ENCODE measurements at places on chromosomes 4 and X.

DNA sequence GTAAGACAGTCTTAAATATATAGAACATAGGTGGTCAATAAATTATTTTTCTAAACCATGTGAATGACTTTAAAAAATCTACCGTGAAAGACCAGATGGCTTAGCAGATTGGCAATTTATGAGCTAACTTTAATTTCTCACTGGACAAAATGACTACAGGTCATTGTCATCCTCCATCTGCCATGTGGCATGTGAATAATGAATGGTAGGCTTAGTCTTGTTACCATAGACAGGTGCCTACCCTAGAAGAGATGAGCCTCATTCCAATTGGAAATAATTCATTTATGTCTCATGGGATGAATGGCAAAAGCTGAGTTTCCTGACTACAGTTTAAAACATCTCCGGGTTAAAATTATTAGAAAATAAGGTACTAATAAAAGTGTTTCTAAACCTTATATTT lies 1043.3 kb downstream of the FAT4 start:
- DNase-seq = no peak

DNA sequence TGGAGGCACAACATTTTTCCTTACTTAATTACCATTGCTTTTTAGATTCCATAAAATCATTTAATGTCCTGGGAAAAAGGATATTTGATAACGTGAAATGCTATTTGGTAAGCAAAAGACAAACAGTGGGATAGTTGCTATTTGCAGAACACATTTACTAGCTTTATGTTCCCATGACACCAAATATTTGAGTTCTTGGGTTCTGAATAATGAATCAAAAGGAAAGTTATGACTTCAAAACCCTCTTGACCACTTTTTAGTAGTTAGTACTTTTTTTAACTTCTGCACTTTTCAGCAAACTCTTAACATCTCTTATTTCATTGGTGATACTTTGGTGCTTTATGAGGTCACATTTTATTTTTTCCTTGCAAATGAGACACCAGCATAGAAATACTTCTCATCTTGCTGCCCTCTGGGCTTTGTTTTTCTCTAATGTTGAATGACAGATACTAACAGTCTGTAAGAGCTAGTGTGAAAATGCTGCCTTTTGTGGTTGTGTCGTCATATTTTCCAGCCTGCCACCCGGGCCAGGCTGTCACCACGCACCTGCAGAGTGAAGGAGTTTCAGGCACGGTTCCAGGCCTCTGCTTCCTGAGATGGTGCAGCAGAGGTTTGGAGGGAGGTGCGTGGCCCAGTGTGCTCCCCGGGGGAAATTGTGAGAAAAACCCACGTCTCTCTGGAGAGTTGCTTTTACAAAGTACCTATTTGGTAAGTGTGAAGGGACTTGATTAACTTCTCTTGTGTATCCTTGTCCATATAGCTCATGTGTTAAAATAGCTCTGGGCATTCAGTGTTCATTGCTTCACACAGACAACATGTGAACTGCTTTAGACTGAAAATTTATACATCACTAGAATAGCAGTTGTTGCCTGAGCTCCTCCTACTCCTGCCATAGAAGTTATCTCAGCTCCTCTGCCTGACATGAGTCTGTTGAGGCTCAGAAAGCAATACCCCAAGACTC lies 34.7 kb downstream of the MSL3 start:
- no peak for DNase-seq

DNA sequence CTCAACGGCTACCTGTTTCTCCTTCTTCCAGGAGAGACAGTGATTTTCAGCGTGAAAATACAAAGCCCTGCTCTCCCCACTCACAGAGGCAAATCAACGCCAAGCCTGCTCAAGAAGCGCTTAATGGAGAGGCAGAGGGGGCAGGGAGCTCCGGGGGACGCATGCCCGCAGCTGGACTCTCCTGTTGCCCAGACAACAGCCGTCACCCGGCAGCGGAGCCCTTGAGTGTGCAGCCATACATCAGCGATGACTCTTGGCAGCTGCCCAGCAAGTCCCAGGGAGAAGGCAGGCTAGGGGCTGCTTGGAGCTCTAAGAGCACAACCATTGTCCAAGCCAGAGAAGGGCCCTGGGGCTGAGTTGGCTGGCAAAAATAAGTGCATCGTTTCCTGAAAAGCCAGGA lies 71.0 kb upstream of the AFAP1 start:
- peak; percentile 90 for DNase-seq

DNA sequence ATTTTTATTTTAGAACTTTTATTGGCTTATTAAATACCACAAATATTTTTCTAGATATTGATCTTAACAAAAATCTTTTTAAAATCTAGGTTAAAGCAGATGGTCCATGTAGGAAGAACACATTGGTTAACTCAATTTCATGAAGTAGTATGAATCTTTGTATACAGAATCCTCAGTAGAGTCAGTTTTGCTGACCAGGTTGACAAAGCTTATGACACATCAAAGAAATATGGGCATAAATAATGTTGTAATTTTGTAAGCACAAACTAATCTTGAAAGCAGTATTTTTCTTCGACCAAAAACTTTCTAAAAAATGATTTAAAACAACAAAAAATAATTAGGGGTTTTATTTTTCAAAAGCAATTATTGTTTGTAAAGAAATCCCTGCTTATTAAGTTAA lies 479.3 kb upstream of the PCDH10 start:
- DNase-seq = no peak

GRCh38 chr4:55546756-55547465 lies at the start of gene CLOCK:
TSS of gene CLOCK (minus strand) at chr4:55546909. CDS start at chr4:55482785, 64,124 bp downstream.
- peak; percentile 93 for DNase-seq

- DNase-seq = no peak
Measured at GRCh38 chrX:141183000-141183399, 6.1 kb upstream of the LDOC1 start.

DNA sequence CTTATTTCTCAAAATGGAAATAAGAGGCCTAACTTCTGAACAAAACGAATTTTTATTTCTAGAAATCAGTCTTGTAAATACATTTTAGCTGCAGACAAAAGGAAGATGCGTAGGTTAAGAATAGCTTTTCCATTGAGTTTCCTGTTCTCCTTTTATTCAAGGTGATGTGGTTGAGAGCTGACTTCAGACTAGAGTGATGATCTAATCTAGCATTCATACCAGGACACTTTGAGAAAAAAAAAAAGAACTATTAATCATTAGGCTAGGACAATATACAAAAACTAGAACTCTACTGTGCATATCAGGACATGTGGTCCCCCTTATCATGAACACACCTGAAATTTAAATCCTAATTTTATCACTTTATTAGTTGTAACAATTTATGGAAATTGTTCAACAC lies 884.5 kb upstream of the EPHA5 start:
- DNase-seq = no peak

DNA sequence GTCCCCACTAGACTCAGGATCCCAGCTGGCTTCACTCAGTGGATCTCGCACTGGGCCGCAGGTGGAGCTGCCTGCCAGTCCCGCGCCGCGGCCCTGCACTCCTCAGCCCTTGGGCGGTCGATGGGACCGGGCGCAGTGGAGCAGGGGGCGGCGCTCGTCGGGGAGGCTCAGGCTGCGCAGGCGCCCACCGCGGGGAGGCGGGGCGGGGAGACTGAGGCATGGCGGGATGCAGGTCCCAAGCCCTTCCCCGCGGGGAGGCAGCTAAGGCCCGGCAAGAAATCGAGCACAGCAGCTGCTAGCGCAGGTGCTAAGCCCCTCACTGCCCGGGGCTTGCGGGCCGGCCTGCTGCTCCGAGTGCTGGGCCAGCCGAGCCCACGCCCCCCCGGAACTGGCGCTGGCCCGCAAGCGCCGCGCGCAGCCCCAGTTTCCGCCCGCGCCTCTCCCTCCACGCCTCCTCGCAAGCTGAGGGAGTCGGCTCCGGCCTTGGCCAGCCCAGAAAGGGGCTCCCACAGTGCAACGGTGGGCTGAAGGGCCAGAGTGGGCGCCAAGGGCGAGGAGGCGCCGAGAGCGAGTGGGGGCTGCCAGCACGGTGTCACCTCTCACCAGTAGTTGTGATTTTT lies 1038.0 kb downstream of the PCDH19 start:
- DNase-seq = peak; percentile 27

DNA sequence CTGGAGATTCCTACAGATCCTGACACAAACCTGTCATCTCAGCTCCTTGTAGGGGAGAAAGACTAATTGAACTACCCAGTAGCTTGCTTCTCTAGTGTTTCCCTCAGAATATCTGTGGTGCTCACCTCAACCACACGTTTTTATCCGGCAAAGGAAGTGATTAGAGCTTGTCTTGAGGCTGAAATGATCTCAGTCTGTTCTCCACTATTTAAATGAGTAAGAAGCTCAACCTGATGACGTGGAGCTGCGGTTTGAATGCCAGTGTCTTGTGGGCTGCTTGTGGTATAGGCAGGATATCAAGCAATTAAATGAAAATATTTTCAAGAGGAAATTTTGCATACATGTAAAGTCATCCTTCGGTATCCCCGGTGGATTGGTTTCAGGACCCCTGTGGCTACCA lies 270.2 kb downstream of the TLL1 start:
- no peak for DNase-seq

- peak; percentile 10 for DNase-seq
Measured at GRCh38 chrX:38192007-38192810, 28.5 kb downstream of the SRPX start.

- no peak for DNase-seq
Measured at GRCh38 chr4:14168919-14169318, 541.4 kb upstream of the BOD1L1 start.
